ENCODE measurements at places on chromosomes 1 and 21. TPM values are rescaled to one million over a fixed set of nuclear protein-coding genes. Genes with fewer than 3 reads are reported as not detected.

GRCh38 chr1:89837036-89837481, 16.2 kb downstream of the LRRC8D start:
- no peak for DNase-seq

GRCh38 chr21:32155226-32155625, 123.6 kb downstream of the MIS18A start:
- no peak for DNase-seq

GRCh38 chr1:227401562-227402342, 83.5 kb upstream of the CDC42BPA start:
- DNase-seq, result no peak

DNA sequence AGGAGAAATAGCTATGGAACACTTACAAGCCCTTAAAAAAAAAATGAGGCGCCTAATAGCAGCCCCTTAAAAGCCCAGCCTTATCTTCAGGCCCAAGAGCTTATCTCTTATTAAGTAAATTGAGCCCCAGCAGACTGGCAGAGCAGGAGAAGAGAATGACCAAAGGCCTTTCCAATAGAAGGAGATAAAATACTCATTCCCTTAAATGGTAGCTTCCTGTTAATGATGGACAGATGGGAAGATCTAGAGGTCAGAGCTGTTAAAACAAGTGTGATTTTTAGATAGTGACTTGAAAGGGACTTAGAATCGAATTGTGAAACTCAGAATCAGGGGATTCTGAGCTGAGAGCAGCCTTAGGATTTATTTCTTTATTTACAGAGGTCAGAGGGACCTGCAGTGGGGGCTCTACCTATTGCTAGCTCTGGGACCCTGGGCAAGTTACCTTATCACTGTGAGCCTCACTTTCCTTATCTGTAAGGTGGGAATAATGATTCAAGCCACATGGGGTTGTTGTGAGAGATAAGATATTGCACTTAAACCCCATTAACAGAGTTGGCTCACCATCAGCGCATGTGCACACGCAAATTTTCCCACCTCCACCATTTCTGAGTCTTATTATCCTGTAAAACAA, 101.3 kb upstream of the C8B start:
- DNase-seq, result no peak

- peak; percentile 50 for DNase-seq
Observed at GRCh38 chr1:73604739-73605138, 593.2 kb downstream of the LRRIQ3 start.

Gene JAK1
- 67.7 TPM for total RNA-seq

Gene NEK2
- 37.0 TPM for total RNA-seq

Gene NBPF20
- 0.25 TPM for total RNA-seq

GRCh38 chr1:214550857-214551435, 456 bp downstream of the PTPN14 start:
- DNase-seq, result no peak

DNA sequence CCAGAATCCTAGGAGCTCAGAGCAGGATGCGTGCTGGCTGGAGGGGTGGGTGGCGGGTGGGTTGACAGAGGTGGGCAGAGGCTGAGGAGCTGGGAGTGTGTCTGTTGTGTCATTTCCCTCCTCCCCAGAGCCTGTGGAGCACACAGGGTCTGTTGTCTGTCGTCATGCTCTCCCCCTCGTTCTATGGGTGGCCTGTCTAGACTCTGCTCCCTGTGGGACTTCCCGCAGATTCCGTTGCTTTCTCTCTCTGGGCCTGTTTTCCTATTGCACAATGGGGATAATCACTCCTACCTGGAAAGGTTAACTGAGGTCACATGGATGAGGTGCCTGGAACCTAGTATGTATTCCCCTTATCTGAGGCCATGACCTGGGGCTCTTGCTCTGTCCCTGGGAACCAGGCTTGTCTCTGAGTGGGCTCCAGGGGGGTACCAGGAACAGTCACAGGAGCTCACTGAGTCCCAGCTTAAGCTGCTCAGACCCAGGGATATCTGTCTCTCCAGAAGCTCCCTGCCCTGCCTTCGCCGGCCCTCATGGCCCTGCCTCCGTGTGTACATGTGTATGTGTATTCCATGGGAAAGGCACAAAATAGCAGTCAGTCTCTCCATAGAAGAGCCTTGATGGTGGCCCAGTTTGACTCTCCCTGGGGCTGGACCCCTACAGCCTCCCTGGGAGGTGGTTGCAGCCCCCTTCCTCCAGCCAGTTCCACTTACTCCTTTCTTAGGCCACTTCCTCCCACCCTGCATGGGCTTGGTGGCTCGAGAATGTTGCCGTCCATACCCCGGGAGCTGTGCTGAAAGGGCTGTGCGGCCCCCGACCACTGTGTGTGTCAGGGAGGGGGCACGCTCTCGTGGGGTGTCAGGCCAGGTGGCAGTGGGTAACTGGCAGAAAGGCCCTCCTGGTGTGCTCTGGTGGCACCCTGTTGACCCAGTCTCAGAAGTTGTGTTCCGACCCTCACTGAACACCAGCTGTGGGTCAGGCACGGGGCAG, 17.9 kb downstream of the PTPRF start:
- DNase-seq, result no peak

DNA sequence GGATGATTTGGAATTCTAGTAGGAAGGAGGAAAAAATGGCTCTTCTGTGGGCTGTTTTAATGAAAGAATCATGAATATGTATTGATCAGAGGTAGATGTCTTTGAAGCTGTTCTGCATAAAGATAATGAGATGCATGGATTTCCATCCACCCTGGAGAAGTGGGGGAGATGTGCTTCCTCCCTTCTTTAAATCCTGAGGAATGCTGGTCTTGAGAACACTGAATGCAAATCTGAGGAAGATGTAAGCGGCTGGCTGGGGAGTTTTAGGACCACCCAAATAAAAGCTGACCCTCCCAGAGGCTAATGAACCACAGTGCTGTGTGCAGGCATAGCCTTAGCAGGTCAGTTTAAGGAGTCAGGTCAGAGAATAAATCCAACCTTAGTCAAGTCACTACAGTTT, 37.3 kb downstream of the ZMYND12 start:
- DNase-seq, result no peak

GRCh38 chr1:29083317-29084195, 40.1 kb downstream of the TMEM200B start:
- DNase-seq, result no peak

Gene NR1I3
- total RNA-seq, result not detected

Gene EBNA1BP2
- 211 TPM for total RNA-seq

DNA sequence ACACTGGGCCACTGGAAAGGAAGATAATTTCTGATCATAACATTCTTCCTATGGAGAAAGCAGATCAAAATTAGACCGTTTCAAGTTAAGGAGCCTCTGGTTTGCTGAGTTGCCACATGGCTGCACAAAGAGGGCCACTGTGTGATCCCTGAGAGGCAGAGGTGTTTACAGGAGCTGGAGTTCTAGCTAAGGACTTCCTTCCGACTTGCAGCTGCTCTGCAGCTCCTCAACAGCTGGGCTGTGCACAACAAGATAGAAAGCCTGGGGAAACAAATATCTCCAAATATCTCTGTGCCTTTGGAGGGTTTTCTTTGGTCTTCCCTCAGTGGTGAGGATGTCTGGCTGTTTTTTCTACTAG, 26.8 kb downstream of the GADD45A start:
- DNase-seq, result no peak

DNA sequence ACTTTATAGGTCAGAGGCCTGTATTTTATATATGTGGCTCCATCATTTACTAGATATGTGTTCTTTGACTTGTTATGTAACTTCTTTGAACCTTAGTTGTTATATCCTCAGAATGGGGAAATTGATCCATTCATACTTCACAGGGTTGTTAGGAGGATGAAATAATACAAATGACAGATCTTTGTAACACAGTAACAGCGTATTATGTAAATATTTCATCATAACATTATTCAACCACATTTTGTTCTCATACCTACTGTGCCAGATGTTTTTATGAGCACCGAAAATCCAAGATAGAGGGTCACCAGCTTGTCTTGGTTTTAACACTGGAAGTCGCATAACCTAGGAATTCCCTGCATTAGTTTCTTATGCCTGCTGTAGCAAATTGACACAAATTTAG, 3.3 kb downstream of the SUCO start:
- DNase-seq, result no peak
